Stimulated activated CD4-positive, alpha-beta T cell treated with anti-CD3 and anti-CD28 coated beads, TNF-alpha, amount 100 ng/mL, for 24 hours (primary cell): ENCODE measurements at places on chromosomes 16 and 17.

DNA sequence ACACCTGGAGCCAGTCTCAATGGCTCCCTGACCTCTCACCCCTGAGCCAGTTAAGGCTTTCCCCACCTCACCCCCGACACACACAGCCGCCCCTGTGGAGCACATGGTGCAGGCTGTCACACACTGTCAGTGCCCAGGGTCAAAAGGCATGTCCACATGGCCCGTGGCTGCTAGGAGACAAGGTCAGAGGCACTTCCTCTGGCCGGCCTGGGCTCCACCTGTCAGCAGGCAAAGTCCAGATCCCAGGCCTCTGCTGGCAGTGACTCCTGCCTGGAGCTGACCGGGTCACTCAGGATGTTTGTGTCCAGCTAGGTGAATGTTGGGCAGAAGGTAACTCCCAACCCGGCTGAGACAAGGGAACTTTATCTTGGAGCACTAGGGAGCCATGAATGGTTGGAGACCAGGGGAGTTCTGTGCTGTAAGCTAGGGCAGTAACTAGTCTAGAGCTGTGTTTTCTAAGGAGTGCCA lies 6.0 kb downstream of the SREBF1 start:
- no peak for DNase-seq

GRCh38 chr17:17395885-17396284 lies 80.9 kb upstream of the MED9 start:
- no peak for DNase-seq

- no peak for DNase-seq
Measured at GRCh38 chr16:66857437-66857836, 13.2 kb downstream of the CA7 start.

DNA sequence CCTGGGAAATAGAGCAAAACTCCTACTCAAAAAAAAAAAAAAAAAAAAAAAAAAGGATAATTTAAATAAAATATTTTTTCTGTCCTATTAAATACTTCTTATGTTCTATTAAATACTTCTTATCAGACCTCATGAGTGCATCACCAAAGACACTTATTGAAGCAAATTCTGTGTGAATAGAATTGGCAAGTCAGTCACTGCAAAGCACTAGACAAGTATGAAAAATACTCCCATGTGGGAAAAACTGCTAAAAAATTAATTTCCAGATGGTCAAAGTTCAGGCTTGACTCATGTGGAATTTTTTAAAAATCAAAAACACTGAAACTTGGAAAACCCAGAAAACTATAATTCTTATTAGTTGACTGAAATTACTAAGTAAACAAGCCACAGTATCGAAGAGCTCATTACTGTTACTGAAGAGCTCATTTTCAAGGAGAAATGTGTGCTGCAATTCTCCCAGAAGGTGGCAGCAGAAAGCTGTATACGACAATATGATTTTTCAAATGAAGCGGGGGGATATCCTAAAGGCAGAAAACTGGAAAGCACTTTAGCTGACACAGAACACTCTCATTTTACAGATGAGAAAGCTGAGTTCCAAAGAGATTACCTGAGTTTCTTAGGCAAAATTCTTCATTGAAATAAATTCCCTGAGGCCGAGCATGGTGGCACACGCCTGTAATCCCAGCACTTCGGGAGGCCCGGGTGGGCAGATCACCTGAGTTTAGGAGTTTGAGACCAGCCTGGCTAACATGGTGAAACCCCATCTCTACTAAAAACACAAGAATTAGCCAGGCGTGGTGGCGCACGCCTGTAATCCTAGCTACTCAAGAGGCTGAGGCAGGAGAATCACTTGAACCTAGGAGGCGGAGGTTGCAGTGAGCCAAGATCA lies 15.9 kb upstream of the FBXO47 start:
- peak; percentile 37 for DNase-seq

DNA sequence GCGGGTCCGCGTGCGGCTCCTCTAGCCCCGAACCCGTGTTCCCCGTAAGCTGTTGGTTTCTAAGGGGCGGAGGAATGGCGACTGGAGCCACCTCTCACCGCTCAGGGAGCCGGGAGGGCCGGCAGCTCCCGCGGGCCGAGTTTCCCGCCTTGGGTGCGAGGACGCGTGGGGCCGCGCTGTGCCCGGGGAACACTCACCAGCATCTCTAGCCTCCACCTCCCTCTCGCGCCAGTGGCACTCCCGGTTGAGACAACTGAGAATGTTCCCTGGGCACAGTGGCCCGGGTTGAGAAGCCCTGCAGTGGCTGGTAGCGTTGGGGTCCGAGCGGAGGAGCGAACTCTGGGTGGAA lies 560 bp downstream of the TELO2 start:
- DNase-seq = peak; percentile 14

DNA sequence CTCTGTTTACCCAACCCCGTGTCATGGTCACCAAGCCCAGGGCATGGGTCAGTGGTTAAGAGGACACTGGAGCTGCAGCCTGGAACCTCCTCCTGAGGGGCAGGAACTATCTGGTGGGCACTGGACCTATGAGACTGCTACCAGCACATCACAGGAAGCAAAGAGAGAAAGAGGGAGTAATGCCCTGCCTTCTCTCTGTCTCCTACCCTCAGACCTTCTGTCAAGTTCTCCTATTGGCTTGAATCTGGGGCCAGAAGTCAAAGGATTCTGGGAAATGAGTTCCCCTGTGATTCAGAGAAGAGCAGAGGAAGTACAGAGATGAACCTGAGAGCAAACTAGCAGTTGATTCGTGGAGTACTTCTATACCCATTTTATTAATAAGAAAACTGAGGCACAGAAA lies 123.0 kb upstream of the GNAO1 start:
- DNase-seq = no peak

DNA sequence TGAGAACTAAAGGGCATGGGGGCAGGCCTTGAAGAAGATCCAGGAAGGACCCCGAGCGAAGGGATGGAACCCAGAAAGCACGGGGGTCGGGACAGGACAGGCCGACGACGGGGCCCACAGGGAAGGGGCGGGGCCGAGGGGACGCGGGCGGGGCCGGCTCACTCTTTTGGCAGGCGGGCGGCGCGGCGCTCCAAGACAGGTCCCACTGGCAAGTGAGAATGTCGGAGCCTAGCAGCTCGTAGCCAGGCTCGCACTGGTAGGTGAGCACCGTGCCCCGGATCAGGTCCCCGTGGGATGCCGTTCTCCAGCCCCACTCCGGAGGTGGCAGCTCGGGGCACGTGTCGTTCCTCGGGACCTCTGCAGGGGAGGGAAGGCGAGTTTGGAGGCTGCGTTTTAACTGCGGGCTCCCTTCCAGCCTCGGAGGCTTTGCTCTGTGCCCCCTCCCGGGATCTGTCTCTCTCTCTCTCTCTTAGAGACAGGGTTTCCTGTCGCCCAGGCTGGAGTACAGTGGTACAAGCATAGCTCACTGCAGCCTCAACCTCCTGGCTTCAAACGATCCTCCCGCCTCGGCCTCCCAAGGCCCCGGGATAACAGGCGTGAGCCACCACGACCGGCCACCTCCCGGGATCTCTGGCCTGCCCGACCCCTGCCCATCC lies 13.7 kb upstream of the CDIPT start:
- DNase-seq = peak; percentile 12
